ENCODE measurements at places on chromosomes 16 and 17. TPM values are rescaled to one million over a fixed set of nuclear protein-coding genes. Genes with fewer than 3 reads are reported as not detected.
A peak's percentile ranks its signal among the peaks of the same experiment; 100 is the strongest.

Gene TEX14
- not detected for total RNA-seq

GRCh38 chr16:17965133-17965900, 371.2 kb downstream of the NPIPA8 start:
- DNase-seq = no peak

GRCh38 chr16:11743308-11744074, 834 bp upstream of the TXNDC11 start:
- DNase-seq = peak; percentile 52

DNA sequence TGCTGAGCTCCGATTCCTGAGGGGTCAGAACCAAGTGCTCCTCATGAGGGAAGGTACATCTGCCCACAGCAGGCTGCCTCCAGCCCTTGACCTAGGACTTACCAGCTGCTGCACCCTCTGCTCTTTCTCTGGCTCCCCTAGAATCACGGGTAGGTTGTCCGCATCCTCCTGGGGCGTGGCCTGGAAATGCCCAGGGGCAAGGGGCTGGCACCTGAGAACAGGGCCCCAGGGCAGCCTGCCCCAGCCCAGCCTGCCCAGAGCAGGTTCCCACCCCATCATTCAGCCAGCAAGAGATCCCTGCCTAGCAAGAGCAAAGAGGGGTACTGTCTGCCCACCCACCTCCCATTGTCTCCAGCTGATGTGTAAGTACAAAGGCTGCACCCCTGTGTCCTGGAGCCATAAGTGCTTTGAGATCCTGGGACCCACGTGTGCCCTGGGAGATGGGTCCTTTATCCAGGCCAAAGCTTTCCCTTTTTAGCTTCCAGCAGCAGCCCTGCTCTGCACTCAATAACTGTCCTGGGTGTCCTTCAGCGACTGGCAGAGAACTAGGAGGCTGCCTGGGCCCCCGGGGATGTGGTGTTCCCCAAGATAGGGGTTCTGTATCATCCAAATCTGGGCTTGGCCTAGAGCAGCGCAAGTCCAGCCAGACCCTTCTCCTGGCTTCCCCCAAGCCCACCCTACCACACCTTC, 5.1 kb downstream of the TSPOAP1 start:
- DNase-seq = no peak

Gene HOXB5
- not detected for total RNA-seq

GRCh38 chr16:314351-314750, 31.4 kb downstream of the PDIA2 start:
- DNase-seq = no peak

Gene TNK1
- total RNA-seq = 2.1 TPM

- no peak for DNase-seq
Measured at GRCh38 chr17:691423-691822, 23.2 kb downstream of the VPS53 start.

DNA sequence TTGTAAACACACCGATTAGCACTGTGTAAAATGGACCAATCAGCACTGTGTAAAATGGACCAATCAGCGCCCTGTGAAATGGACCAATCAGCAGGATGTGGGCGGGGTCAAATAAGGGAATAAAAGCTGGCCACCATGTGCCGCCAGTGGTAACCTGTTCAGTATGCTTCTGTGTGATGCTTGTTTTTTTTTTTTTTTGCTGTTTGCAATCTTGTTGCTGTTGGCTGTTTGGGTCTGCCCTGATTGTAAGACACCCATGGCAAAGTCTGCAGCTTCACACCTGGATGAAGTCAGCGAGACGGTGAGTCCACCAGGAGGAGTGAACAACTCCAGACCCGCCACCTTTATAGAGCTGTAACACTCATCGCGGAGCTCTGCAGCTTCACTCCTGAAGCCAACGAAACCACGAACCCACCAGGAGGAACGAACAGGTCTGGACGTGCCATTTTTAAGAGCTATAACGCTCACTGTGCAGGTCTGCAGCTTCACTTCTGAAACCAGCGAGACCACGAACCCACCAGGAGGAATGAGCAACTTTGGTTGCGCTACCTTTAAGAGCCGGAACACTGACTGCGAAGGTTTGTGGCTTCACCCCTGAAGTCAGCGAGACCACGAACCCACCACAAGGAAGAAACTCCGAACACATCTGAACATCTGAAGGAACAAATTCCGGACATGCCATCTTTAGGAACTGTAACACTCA, 85.0 kb upstream of the MED9 start:
- no peak for DNase-seq

DNA sequence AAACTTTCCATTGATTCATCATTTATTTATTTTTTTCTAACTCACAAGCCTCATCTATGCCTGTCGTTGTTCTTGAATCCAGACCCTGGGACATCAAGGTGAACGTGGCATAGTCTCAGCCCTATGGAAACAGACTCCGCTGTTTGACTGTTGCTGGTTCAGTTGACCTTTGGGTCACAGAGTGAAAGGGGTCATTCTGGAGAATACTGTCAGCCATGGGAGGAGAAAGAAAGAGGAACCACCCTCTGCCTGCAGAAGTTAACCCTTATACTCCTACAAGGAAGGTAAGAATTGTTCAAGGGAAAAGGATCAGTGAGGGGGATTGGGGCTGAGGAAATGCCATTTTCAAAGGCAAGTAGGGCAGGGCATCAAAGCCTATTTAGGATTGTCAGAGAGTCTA, 387.6 kb upstream of the MAF start:
- no peak for DNase-seq

- DNase-seq = no peak
Measured at GRCh38 chr16:27199736-27200135, 3.6 kb upstream of the KDM8 start.

DNA sequence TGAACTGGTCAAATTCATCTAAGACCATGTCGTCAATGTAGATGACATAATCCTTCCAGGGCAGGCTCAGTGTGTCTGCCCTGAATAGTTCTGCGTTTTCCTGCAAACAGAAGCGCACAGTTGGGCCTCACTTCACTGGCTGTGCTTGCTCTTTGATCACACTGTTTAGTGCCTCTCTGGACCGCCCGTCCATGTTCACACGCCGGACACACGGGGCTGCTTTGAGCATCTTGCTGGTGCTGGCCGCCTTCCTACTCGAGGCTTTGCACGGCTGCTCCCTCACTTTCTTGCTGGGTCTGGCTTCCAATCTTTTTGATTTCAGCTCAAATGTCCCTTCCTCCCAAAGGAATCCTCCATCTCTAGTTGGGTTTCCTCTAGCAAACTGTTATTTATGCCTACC, 37.4 kb downstream of the DNAH17 start:
- DNase-seq = no peak

DNA sequence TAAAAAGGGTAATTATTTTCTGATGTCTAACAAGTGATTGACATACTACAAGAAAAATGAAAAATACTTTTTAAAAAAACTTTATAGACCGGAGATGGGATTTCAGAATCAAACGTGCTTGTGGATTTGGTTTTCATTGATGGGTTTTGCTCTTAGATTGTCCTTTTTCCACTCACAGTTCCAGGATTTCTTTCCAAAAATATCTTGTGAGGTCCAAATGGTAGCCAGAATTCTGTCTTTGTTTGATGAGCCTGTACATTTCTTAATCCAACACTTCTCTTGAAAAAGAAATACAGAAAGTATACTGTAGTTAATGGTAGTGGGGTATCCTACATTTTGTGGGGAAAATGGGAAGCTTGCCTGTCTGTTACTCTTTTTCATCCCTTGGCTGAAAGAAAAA, 329.3 kb downstream of the KCNJ2 start:
- no peak for DNase-seq

Gene KRTAP3-1
- not detected for total RNA-seq

Gene CACNG4
- total RNA-seq = 0.37 TPM

Gene GRAPL
- total RNA-seq = 1.0 TPM

DNA sequence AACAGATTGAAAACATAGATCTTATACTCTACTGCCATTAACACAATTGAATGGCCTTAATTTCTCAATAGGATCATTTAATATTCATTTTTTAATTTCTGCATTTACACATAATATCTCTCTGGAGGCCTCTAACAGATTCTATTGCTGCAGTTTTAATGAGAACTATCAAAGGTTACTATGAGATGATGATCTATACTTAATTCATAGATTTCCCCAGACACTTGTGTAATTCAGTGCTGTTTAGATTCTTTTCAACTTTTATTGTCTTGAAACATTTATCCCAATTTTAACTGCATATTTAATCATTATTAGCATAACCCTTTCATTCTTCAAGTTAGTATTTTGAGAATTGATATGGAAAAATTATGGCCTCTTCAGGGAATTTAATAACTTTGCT, 1056.5 kb upstream of the CDH8 start:
- no peak for DNase-seq

DNA sequence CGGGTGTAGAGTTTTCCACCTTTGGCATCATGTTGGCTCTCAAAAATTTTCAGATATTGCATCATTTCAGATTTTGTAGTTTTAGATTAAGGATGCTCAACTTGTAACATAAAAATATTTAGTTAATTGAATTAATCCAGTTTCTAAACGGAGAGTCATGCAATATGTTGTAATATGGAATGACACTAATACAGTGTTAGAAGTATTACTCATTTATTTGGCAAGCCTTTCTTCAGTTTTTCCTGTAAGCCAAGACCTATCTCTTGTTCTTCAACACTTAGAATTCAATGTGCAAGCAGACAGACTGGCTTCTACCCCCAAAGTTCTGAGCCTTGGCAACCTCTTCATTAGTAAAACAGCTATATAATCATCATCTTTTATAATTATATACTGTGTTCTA, 985.0 kb upstream of the GOT2 start:
- no peak for DNase-seq

GRCh38 chr16:12199524-12199923, 223.0 kb downstream of the SNX29 start:
- no peak for DNase-seq

- no peak for DNase-seq
Measured at GRCh38 chr16:81626181-81626674, 152.9 kb upstream of the PLCG2 start.

Gene TANC2
- total RNA-seq = 9.9 TPM

- DNase-seq = no peak
Measured at GRCh38 chr16:14600164-14600563, 29.9 kb downstream of the PARN start.

DNA sequence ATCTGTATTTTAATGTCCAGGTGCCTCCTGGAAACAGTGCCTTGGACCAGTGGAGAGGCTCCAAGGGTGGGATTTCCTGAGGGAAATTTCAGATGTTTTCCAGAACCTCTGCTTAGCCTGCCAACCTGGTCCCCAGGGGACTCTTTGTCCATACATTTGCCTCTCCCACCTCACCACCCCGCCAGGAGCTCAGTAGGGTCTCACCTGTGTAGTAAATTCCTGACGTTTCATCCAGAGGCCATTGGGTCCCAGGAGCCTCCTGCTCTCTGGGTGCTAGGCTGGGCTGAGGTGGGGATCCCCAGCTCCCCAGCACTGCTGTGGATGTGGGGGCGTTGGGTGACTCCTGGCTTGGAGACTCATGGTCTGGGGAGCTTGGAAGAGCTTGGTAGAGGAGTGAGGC, 2.7 kb downstream of the NLRP1 start:
- DNase-seq = no peak

DNA sequence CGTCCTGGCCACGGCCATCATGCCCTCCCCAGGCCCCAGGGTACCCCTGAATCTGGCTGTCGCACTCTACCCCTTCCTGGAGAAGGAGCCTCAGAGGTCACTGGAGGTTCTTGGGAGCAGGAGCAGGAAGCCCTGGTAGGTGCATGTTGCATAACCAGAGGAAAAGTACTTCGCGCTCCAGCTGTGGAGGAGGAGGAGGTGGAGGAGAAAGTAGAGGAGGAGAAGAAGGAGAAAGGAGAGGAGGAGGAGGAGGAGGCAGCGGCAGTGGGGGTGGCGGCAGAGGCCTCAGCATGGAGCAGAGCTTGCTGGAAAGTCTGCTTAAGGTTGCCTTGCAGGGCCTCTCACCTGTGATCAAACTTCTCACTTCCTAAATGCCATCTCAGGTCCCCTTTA, 61.8 kb downstream of the BAIAP2 start:
- DNase-seq = no peak

Gene PYDC1
- total RNA-seq = not detected

Gene GUCY2D
- 0.38 TPM for total RNA-seq

Gene SOCS7
- total RNA-seq = 11.4 TPM

GRCh38 chr16:20336955-20337354, 9.6 kb upstream of the GP2 start:
- DNase-seq = no peak

DNA sequence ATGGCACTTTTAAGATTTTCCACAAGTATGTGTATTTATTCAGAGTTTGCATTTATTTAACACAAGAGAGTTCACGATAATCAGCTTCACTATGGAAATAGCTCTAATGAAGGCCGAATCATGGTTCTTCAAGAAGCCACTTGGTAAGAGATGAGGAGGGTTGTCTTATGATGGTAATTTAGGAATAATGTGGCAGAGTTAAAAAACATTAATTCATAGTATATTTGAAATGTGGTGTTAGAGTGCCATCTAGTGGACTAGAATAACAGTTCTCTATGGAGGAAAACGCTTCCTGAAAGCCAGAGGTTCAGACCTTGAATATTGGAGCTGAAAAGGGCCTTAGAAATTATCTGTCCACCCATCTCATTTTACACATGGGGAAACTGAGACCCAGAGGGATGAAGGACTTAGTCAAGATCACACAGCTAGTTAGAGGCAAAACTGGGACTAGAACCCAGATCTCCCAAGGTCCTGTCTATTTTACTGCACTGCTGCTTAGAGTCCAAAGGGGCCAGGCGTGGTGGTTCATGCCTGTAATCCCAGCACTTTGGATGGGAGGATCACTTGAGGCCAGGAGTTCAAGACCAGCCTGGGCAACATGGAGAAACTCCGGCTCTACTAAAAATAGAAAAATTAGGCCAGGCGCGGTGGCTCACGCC, 33.8 kb upstream of the KPNB1 start:
- DNase-seq = no peak

Gene IL34
- total RNA-seq = 4.0 TPM

- peak; percentile 83 for DNase-seq
Measured at GRCh38 chr16:80932708-80933095, 74.0 kb downstream of the CMC2 start.
